Astrocyte of the spinal cord (primary cell): ENCODE measurements at places on chromosomes 1 and 21.

DNA sequence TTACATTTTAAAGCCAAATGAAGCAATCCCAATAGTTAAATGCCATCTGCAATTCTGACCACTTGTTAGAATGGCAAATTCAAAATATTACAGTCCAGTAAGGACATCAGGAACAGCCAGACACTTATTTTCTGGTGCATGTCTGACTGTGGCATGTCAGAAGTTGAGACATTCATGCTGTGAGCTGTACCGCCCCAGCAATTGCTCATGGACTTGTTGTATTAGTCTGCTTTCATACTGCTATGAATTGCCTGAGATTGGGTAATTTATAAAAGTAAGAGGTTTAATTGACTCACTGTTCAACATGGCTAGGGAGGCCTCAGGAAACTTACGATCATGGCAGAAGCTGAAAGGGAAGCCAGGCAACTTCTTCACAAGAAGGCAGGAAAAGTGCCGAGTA is 19.1 kb downstream of the DDAH1 start:
- DNase-seq: peak; percentile 48

GRCh38 chr1:26607186-26607585 is 77.6 kb downstream of the RPS6KA1 start:
- DNase-seq: no peak

DNA sequence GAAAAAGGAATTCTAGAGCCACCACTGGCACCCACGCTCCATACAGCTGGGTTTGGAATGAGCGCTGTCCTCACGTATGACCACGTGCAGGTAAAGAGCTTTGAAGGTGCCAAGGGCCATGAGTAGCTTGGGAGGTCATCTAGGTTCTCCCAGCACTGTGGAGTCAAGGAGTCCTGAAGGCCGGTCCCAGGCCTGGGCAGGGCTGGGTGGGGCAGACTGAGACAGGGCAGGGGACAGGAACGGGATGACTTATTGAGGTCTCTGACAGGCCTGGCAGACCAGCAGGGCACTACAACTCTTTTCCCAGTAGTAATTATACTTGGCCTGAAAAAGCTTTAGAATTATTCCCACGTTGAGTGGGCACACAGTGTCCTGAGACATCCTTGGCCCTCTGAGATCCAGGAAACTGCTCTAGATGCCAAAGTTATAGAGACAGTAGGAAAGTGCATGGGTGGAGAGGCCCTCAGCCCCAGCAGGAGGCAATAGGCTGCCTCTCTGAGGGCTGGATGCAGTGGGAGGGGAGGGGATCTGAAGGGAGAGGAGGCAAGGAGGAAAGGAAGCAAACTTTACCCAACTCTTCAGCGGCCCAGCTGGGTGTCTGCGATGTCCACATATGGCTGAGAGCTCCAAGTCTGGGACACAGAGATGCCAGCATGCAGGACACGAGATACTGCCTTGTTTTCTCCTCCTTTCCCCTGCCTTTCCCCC is 1.8 kb upstream of the CDA start:
- no peak for DNase-seq

DNA sequence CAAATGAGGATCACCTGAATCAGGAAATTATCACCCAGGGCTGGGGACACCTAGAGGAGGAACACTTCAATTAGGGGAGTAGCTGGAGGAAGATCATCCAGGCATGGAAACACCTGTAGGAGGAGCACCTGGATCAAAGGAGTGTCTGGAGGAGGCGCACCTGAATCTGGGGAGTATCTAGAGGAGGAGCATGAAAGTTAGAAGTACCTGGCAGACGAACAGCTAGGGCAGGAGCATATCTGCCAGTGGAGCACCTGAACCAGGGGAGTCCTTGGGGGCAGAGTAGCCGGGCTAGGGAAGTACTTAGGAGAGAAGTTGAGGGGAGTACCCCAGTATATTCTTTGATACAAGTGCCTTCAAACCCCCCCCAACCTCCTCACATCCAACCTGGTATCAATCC is 1.3 kb downstream of the C1orf210 start:
- DNase-seq: no peak

DNA sequence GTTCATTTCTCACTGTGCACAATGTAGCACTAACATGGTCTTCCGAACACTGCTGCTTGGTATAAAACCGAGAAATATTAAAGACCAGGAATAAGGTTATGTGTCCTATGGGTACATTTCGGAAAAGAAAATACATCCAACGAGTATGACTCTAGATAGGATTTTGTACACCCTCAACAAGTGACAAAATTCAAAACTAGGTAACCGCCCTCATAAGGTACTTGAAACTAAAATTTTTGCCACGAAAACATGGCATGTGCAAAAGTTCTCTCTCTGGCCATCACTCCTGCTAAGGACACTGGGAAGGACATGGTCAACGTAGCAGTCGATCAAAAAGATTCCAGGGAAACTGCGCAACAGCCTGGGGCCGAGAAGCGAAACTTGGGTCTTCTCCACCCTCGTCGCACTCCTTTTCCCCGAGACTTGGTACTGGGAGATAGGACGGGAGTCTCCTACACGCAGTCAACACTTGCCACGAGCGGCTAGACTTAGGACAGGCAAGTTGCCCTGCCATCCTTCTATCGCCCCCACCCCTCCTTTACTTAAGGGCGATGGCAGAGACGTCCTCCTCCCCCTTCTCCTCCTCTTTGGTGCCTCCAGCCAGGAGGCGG is 338 bp upstream of the TOR1AIP1 start:
- peak; percentile 96 for DNase-seq

GRCh38 chr1:166190400-166190799 is 23.6 kb upstream of the FAM78B start:
- no peak for DNase-seq

- no peak for DNase-seq
Observed at GRCh38 chr1:176932114-176933104, 232.1 kb downstream of the ASTN1 start.
